ENCODE measurements at places on chromosomes 6 and 20.

- DNase-seq: no peak
Observed at GRCh38 chr20:53578492-53579222, 15.0 kb downstream of the ZNF217 start.

DNA sequence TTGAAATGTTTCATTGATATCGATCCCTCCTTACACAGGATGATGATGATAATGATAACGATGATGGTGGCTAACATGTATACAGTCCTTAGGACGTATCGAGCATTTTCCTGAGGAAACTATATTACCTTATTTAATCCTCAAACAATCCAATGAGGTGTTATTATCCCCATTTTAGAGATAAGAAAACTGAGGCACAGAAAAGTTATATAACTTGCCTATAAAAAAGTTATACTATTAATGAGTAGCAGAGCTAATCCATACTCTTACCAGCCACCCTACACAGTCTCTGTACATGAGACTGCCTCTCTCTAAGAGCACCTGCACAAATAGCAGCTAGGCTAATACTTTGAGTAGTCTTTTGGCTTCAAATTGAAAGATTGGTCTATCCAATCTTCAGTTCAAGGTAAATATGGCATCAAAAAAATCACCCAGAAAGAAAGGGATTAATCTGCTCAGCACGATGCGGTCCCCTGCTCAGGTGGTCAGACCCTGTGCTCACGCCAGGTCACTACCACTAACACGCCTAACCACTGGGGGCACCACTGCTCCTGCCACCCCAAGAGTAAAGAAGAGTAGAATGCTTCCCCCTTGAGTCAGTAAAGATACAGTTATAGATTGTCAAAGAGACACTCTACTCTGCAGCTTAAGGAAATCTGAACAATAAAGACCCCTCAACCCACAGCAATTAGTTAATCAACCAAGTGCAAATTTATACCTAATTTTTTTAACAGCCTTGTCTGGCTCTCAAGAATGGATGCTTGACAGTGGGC lies 15.0 kb downstream of the GABBR1 start:
- no peak for DNase-seq

DNA sequence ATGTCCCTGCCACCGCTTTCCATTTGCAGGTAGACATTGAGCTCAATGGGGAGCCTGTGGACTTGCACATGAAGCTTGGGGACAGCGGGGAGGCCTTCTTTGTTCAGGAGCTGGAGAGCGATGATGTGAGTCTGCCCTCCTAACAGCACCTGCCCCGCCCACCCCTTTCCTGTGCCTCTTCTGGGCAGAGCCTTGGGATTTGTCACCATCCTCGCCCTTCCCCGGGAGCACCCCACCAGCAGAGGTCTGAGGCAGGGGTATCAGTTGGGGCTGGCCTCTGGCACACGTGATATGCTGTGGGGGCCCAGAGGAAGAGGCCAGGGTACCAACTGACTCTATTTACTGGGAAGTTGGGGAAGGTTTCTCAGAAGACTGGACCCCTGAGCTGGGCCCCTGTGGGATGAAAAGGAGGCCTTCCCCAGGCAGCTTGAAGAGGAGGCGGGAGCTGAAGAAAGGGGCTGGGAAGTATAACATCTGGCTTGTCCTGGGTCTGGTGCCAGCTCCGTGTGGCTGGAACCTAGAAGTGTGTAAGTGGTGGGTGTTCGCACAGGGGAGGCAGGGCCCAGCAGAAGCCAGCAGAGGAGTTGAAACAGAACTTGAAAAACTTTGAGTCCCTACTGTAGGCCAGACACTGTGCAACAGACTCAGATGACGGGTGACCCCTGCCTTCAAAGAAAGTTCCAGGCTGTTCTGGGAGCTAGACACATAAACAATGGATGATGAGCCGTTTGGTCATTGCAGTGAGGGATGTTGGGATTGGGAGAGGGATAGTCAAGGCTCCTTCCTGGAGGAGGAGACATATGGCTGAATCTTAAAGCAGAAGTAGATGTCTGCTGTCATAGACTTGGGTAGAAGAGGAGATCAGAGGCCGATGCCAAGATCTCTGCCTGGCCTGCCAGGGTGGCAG lies 7.2 kb downstream of the LPIN3 start:
- no peak for DNase-seq

DNA sequence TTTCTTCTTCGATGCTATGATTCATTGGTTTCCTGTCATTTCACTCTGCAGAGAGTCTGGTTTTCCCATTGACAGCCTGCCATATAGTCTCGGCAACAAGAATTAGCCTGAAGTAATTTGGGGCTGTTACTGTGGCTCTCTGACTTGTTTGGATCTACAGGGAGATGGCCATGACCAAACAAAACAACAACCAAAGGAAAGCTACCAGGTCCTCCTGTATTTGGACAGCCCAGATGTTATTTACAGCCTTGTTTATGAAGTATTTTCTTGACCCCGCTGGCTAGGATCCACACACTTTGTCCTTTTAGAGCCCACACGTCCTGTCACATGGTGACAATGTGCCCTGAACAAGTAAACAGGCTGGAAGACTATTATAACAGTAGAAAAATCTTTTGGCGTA lies 111.4 kb upstream of the PREP start:
- no peak for DNase-seq

- no peak for DNase-seq
Observed at GRCh38 chr6:148578489-148578814, 168.4 kb upstream of the UST start.

DNA sequence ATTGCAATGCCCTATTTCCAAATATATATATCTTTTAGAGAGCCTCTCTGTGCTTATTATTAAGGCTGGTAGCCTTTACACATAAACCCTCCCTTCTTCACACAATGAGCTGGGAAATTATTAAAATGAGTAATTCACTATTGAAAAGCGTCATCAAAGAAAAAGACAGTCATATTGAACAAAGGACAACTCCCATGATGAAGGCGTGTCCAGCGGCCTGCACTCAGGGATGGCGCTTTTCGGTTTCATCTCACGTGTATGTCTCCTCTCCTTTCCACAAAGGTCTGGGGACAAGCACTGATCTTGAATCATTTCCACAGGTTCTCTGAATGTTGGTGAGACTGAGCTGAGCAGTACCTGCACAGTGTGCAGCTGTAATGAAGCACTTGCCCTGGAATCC lies 3.5 kb downstream of the SERPINB9 start:
- no peak for DNase-seq

DNA sequence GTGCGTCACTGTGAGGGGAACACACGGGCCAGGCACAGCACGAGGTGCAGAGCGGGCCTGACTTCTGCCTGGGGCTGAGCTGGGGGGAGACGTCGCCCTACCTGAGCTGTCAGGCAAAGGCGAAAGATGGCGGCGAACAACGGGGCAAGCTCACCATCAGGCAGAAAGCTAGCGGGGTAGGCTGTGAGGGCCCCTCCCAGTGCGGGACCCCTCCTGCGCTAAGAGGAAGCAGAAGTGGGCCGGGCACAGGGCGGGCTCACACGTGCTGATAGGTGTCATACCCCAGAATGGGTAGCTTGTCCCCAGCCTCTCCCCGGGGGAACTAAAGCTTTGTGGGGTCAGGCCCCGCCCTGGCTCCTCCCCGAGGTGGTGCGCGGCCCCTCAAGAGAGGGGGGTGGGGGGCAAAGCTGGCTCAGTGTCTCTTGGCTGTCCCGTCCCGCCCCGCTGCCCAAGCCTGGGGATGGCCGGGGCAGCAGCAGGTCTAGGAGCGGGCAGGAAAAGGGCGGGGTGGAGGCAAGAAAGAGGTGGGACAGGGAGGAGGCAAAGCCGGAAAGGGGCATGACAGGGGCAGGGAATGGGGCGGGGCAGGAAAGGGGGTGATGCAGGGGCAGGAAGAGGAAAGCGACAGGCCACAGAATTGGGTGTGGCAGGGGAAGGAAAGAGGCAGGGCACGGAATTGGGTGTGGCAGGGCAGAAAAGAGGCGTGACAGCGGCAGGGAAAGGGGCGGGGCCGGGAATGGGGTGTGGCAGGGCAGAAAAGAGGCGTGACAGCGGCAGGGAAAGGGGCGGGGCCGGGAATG lies 14.7 kb downstream of the UCKL1 start:
- DNase-seq: peak; percentile 67

Measured in activated T-cell treated with anti-CD3 and anti-CD28 coated beads for 48 hours (primary cell).